Frontal cortex (tissue), 4 donors: ENCODE measurements at places on chromosomes 6 and 20. TPM values are rescaled to one million over a fixed set of nuclear protein-coding genes. Genes with fewer than 3 reads are reported as not detected.

The MMP24 gene
- 102 TPM for total RNA-seq

The FAM184A gene
- total RNA-seq = 30.2 TPM

The TFAP2C gene
- total RNA-seq = 2.4 TPM

The CD93 gene
- 10.6 TPM for total RNA-seq

The FGD2 gene
- total RNA-seq = 0.82 TPM

The CALHM6 gene
- total RNA-seq = 4.5 TPM

The SLC12A5 gene
- total RNA-seq = 18.8 TPM

The PRL gene
- not detected for total RNA-seq

The NMBR gene
- total RNA-seq = 4.9 TPM

The NOX3 gene
- total RNA-seq = not detected

The OR2J2 gene
- total RNA-seq = not detected

The POM121L2 gene
- not detected for total RNA-seq

The MRPS10 gene
- total RNA-seq = 51.4 TPM

The ACTL10 gene
- total RNA-seq = 0.82 TPM

The SLC17A1 gene
- not detected for total RNA-seq

The RREB1 gene
- 1.6 TPM for total RNA-seq

The SPATS1 gene
- total RNA-seq = 0.41 TPM

The RAET1L gene
- total RNA-seq = not detected

The CHRNA4 gene
- total RNA-seq = 6.9 TPM

The EZR gene
- 114 TPM for total RNA-seq

The HSPA1A gene
- 111 TPM for total RNA-seq

The NEDD9 gene
- total RNA-seq = 39.1 TPM

The DDX27 gene
- 19.6 TPM for total RNA-seq

The APOM gene
- total RNA-seq = 0.41 TPM

The FARS2 gene
- total RNA-seq = 19.6 TPM

The PAX1 gene
- total RNA-seq = not detected

The PNLDC1 gene
- total RNA-seq = not detected

The SNAI1 gene
- not detected for total RNA-seq

The TMX4 gene
- 42.4 TPM for total RNA-seq

The ZNF391 gene
- total RNA-seq = 2.9 TPM

The SMPD2 gene
- total RNA-seq = 4.9 TPM

The MAS1 gene
- total RNA-seq = 0.82 TPM

The IL17F gene
- not detected for total RNA-seq

The LY86 gene
- total RNA-seq = 2.9 TPM

The NHLRC1 gene
- total RNA-seq = 2.9 TPM

The SMOC2 gene
- 4.9 TPM for total RNA-seq

The PHACTR3 gene
- total RNA-seq = 40.8 TPM

The CST2 gene
- total RNA-seq = not detected

The C6orf163 gene
- total RNA-seq = 4.9 TPM

The PABPC1L gene
- total RNA-seq = 2.4 TPM

The SIGLEC1 gene
- total RNA-seq = under 0.01 TPM

The IL17A gene
- total RNA-seq = not detected

The HLA-DRB1 gene
- total RNA-seq = 3.7 TPM

The HLA-DQB2 gene
- not detected for total RNA-seq

The CEBPB gene
- total RNA-seq = 1.6 TPM

The LTB gene
- total RNA-seq = not detected

The BTBD3 gene
- 52.2 TPM for total RNA-seq

The SLPI gene
- 0.41 TPM for total RNA-seq

The BPI gene
- under 0.01 TPM for total RNA-seq
